ENCODE measurements at places on chromosomes 2 and 18.
A peak's percentile ranks its signal among the peaks of the same experiment; 100 is the strongest.

DNA sequence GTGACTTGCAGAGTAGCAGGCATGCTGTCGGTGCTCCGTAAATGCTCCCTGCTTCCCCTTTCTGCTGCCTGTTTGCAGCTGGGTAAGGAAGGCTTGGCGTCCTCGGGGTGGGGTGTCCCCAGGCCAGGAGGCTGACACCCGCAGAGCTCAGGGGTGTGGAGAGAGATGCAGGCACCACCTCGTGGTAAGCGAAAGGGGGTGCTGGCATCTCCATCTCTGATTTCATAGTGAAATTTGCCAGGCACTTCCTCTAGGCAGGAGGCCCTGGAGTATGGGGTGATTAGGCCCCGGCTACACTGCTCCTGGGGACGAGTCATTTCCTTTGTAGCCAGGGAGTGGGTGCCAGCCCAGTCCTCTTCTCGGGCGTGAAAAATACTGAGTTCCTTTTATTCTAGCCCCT lies 160.4 kb downstream of the KLHL29 start:
- DNase-seq, result peak; percentile 15

DNA sequence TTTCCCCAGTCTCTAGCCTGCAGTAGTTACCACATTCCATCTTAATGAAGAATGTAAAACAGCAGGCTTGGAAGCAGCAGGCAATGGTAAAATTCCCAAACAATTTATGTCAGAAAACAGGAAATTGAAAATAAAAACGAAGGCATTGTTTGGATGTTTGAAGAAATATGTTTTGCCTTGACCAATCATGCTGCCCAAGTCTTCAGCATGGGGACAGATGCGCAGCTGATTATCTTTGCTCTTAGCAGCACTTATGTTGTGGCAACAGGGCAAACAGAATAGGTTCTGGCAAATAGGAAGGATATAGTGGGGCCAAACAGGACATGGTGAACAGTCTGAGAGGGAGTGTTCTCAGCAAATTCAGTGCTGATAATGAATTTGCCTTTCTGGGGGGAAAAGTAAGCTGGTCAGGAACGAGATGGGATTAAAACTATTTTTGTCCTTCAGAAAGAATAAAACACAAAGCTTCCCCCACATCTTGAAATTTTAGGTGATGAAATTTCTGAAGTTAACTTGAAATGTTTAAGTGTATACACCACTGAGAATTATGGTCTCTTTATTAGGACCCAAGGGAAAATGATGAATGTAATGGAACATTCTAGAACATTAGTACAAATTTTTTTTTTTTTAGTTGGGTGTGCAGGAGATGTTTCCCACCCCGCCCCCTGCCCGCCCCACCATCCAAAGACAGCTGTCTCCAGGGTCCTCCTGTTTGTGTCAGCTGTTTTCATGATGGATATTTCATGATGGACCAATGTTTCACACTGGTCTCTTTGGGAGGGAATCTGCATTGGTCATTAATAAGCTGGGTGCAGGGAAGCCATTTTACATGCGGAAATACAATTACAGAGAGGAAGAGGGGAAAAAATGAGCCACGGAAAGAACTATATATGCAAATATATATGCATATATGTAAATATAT lies 239.5 kb upstream of the REV1 start:
- peak; percentile 28 for DNase-seq

DNA sequence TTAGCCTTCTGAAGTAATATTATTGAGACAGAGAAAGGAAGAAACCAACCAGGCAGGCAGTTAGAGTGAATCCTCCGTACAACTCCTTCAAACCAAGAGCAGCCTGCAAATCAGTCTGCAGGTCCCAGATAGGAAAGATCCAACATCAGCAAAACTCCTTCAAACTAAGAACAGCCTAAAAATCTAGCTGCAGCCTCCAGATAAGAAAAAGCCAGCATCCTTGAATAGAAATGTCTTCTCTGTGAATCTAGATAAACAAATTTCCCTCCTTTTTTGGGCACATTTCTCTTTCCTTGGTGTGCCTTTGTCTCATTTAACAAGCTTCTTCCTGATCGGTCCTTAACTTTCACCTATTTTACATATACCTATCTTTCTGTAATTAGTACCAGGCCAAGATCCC lies 1004.6 kb upstream of the TMEFF2 start:
- no peak for DNase-seq

DNA sequence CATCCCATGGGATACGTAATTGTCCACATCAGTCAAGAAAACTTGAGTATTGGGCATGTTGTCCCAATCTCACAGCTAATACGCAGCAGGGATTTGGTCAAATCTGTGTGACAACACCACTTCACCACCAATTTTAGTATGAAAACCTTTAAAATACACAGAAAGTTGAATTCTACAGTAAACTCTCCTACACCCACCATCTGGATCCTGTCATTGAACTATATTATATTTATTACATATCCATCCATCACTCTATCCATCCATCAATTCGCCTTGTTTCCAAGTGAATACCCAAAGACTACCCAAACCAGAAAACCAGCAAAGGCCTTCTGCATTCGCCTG lies 846 bp upstream of the FKBP7 start:
- no peak for DNase-seq

DNA sequence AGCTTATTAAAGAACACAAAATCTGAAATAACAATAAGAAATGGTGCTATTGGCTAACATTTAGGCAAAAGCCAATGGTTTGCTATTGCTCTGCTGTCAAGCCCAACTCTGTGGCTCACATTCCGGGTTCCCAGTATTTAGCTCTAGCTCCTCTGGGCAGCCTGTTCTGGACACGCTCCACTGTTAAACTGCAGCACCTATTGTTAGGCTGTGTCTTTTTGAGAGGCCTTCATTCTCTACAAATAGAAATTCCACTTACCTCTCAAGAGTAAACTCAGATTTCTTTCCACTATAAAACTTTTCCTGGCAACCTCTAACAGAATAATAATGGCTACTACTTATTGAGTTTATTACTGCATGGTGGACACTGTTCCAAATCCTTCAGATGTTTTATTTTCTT lies 3.7 kb upstream of the KLHL14 start:
- no peak for DNase-seq

GRCh38 chr2:54455563-54456361 lies at the start of gene SPTBN1:
TSS of gene SPTBN1 (plus strand) at chr2:54456327. CDS start at chr2:54526419, 70,092 bp downstream.
- DNase-seq, result peak; percentile 92

- no peak for DNase-seq
Measured at GRCh38 chr2:239113171-239113570, 265.3 kb downstream of the TWIST2 start.

GRCh38 chr2:29139152-29139551 lies 23.9 kb downstream of the CLIP4 start:
- DNase-seq, result peak; percentile 17

Measured in RPMI7951 (cell line).